ENCODE measurements at places on chromosomes 2 and 18.

DNA sequence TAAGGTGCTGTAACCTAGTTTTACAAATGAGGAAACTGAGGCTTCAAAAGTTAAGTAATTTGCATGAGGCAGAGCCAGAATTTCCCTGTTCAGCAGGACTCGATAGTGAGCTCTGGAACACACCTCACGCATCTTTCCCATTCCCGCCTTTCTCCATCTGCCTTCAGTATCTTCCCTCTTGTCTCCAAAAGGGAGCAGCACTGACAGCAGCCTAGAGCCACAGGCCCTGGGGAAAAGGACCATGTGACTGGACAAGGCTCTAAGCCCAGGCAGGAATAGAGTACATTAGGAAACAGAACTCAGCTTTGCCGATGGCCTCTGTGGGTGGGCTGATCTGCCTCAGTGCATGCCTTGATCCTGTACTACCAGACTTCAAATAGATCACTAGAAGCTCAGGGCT lies 21.5 kb downstream of the GPR155 start:
- DNase-seq, result peak; percentile 32

DNA sequence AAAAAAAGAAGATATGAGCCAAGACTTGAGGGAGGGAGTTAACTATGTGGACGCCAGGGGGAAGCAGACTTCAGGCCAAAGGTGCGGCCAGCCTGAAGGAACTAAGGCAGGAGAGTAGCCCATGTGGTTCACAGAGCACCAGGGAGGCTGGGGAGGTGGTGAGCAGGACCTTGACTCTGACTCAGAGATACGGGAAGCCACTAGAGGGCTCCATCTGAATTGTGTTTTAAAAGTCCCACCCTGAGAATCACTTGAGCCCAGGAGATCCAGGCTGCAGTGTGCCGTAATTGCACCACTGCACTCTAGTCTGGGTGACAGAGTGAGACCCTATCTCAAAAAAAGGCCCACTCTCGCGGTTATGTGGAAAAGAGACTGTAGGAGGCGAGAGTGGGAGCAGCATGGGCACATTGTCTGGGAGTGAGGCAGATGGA lies 12.3 kb downstream of the CEP192 start:
- DNase-seq, result peak; percentile 49

- no peak for DNase-seq
These were observed 354.2 kb upstream of the EPHA4 start for GRCh38 chr2:221926327-221926726.

GRCh38 chr2:8599421-8600242 lies 82.2 kb upstream of the ID2 start:
- DNase-seq, result no peak

GRCh38 chr2:60046529-60046928 lies 506.9 kb downstream of the BCL11A start:
- no peak for DNase-seq
